ENCODE measurements at places on chromosomes 4 and X.

DNA sequence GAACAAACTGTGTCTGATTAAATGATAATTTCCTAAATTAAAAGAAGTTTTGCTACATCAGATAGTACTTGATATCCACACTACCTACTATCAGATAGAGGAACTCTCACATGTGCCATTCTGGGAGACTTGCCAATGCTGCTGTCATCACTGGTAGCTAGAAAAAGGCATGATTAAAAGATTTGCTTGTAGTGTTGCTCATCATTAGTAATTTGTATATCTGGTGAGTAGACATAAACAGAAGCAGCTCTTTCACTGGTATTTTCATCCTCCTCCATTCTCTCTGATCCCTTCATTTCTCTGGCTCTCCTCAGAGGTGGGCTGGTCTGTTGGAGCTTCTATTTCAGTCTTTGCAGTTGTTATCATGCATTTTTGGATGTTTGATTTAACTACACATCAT is 56.0 kb downstream of the SPRY1 start:
- peak; percentile 39 for DNase-seq

DNA sequence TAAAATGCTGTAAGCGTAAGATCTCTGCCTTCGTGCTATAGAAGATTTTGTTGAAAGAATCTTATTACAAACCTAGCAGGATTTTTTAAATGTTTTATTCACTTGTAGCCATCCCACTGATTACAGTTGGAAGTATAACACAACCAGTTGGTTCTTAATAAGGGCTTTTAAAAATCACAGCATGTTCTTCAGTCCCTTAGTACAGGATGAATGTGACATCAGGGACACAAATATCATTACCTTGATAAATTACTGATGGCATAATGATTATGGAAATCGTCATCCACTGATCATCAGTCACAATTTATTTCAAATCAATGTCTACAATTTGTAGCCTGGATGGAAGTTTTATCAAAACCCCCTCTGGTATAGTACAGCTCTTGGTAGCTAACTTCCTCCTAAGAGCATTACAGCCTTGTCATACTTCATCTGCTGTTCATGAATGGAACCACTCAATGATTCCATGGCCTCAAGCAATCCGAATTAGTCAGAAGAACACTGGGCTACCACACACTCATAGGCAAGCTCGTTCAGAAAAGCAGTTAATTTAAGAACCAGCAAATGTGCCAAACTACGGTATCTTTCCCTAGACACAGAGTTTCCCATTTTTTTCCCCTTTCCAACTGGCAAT is 389.2 kb upstream of the TENM3 start:
- no peak for DNase-seq

GRCh38 chr4:183987987-183988392 is 82.9 kb downstream of the STOX2 start:
- peak; percentile 88 for DNase-seq

DNA sequence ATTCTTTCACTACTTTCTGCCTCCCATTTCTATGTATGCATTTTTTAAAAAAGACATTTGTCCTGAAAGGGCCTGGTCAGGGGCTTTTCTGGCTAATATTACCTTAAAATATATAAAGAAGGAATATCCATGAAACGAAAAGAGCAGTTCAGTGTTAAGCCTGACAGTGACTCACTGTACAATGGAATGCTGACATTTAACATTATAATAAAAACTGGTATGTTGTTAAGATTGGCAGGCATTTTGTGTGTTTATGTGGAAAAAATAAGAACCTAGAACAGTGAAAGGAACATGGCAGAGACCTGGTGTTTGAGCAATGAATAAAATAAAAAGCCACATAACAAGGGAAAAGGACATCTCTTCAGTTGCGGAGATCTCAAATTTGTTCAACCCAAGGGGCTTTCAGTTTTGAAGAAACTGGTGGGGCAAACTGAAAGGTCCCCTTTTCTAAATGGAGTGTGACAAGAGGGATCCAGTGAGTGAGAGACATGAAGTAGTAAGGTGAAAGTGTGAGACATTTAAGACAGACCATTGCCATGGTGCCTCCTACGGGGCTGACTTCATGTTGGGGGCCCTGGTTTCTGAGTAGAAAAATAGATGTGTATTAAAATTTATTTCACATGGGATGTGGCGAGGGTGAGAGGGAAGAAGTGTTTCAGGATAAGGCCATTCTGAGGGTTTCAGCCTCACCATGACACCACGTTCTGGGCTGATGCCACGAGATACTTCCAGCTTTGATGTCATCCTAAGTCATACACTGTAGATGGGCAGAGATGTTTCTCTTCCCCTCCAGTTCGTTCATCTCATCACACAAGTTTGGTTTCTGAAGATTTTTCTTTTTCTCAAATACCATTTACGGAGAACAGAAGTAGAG is 324.9 kb downstream of the PPP3CA start:
- no peak for DNase-seq

GRCh38 chrX:2841537-2841936 is 12.8 kb downstream of the GYG2 start:
- DNase-seq, result no peak

GRCh38 chr4:146243141-146243882 is 29.0 kb downstream of the REELD1 start:
- DNase-seq, result peak; percentile 76

GRCh38 chrX:50107470-50107869 is 93.3 kb downstream of the AKAP4 start:
- no peak for DNase-seq

GRCh38 chr4:157908031-157908430 is 264.8 kb downstream of the GASK1B start:
- DNase-seq, result no peak

DNA sequence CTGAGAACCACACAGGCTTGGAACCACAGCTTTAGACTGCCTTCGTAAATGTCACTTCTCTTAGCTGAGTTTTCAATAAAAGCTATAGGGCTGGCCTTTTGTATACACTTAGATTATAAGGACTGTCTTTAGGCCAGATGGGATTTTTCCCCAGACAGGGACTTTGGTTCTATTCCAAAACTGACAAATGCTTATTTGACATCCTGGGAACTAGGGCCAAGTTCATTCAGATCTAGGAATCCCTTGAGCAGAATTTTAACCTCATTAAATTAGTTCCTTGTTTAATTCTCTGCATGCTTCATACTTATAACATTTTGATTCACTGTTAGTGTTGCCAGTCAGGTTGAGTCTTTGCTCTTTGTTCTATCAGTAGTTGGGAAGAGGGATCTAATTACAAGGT is 23.1 kb downstream of the ZRSR2 start:
- DNase-seq, result no peak

DNA sequence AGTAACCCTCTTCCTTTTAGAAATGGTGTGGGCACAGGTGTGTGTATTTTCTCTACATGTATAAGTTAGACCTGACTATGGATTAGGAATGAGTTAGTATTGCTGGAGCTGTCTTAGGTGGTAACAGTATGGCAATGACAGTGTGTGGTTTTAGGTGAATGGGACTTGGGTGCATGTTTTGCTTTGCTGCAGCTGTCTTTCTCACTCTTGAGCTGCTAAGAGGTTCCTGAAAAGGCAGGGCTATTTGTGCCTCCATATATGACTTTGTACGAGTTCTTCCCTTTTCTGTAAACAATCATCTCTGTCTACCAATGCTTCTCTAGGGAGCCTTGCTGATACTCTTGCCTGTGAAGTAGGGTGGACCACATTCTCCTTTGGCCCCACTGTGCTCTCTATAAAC is 234.8 kb upstream of the HHIP start:
- no peak for DNase-seq

GRCh38 chrX:19869193-19869592 is 18.2 kb downstream of the SH3KBP1 start:
- DNase-seq, result no peak

- DNase-seq, result no peak
These were observed 5.3 kb upstream of the CFP start for GRCh38 chrX:47634871-47635575.

GRCh38 chrX:56764153-56764974 is 35.3 kb downstream of the NBDY start:
- peak; percentile 85 for DNase-seq

DNA sequence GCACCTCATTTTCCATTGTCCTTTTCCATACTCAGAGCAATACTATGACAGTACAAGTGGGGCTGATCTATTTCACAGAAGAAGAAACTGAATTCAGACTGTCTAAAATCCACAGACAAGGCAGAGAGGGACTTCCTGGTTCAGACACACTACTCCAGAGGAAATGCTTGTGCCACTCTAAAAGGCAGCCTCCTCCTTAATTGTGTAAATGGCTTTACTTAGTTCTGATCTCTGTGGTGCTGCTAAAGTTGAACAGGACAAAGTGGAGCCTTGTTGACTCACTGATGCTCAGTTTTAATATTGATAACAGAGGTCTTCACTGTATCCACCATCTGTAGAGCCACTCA is 122.4 kb downstream of the KIT start:
- no peak for DNase-seq

DNA sequence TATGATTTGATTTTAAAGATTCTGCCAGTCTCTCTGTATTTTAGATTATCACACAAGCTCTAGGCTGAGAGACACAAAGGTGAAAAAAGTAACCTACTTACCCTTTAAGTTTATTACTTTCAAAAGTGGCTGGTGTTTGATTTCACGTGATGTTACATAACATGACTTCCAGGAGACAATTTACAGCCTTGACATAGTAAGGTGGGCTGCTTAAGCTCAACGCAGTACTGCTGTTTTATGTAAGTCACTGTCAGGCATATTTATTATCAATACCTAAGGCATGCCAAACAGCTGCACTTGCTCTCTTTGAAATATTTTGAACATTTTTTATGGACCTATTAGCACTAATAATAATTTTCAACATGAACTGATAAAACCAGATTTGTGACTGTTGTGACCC is 451.5 kb upstream of the FAM241A start:
- DNase-seq, result no peak

- no peak for DNase-seq
These were observed 14.8 kb downstream of the NDNF start for GRCh38 chr4:121057466-121057922.

DNA sequence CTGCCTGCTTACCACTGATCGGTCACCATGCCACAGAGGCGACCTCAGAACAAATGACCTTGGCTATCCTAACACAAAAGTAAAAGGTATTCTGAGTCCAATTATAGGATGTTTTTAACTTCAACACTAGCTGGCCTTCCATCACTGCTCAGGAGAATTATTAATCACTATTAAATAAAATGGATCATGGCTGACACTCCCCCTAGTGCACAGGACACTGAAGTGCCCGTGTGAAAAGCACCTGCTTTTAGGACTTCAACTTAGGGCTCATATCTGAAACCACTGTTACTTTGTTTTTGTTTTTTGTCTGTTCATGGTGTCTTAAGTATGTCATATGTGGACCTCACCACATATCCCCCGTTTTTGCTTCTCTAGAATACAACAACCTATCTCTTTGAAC is 33.9 kb downstream of the STX18 start:
- no peak for DNase-seq
